Psoas muscle (tissue), 8 donors: ENCODE measurements at places on chromosomes 4 and X. TPM values are rescaled to one million over a fixed set of nuclear protein-coding genes. Genes with fewer than 3 reads are reported as not detected.

MAGEC3 gene
- total RNA-seq, result not detected

HTN1 gene
- total RNA-seq, result not detected

JADE3 gene
- total RNA-seq, result 2.0 TPM

DNA sequence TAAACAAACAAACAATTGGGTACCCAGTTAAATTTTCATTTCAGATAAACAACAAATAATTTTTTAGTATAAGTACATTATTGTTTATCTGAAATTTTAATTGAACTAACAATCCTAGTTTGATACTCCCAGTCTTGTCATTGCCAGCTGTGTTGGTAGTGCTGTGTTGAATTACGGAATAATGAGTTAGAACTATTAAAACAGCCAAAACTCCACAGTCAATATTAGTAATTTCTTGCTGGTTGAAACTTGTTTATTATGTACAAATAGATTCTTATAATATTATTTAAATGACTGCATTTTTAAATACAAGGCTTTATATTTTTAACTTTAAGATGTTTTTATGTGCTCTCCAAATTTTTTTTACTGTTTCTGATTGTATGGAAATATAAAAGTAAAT is 2.9 kb downstream of the CXCL8 start:
- no peak for DNase-seq

- no peak for DNase-seq
Measured at GRCh38 chrX:147981038-147981752, at the start of gene FMR1NB. Gene FMR1NB (plus strand): TSS chrX:147981337. CDS start chrX:147981403, 66 bp downstream.

DNA sequence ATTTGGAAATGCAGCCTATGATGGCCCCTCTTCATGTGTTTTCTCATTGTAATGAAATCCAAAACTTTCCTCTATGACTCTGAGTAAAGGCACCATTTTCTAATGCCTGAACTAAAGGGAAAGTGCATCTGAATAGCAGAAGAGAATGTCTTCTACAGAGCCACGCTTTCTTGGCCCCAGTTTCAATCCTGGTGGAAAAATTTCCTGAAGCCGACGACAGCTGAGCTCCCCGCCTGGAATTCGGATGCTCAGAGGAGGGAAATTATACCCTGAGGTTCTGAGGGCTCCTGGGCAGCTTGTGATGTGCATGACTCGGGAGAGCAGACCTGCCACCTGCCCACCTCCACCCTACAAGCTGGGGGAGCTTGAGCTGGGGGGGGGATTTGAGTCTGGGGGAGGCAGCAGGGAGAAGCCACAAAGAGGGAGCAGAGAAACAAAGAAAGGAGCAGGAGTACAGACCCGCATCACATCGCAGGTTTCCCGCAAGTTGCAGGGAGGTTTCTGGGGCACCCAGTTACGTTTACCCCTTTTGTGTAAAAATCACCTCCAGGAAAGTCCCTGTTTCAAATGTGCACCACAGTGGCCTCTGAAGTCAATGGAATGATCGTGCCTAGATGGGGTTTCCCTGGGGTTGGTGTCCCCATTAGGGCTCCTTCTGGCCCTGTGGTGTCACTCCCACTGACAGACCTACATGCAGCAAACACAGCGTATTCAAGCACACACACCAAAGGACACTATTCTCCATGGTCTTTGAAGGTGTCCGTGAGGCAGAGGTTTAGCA is 145.6 kb upstream of the RBPJ start:
- DNase-seq, result no peak

DNA sequence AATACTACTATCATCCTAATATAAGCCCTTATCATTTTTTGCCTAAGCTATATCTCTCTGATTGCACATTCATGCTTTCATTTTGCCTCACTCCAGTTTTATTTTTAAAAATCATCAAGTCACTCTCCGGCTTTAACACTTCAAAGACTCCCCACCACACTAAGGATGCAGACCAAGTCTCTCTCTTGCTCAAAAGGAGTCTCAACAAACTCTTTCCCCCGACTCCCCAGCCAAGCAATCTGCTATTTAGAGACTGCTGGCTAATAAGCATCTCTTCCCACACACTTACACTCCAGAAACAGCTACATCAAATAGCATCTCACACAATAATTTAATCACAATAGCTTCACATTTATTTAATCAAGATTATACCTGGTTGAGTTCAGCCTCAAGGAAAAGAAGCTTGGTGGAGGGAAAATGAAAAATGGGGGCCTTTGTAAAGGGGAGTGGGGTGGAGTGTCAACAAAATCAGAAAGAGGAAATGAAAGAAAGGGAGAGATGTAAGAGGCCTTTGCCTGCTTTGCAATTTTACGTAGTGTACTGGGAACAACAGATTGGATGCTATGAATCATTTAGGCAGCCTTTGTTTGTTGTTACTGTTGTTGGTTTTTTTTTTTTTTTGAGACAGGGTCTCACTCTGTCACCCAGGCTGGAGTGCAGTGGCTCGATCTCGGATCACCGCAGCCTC is 104.1 kb upstream of the MCF2 start:
- no peak for DNase-seq

GRCh38 chr4:11098461-11098860 is 330.2 kb downstream of the HS3ST1 start:
- no peak for DNase-seq

GRCh38 chrX:55120761-55121358 is 32.0 kb downstream of the PAGE2 start:
- no peak for DNase-seq

- no peak for DNase-seq
Measured at GRCh38 chr4:89949782-89950387, 55.2 kb downstream of the MMRN1 start.

DNA sequence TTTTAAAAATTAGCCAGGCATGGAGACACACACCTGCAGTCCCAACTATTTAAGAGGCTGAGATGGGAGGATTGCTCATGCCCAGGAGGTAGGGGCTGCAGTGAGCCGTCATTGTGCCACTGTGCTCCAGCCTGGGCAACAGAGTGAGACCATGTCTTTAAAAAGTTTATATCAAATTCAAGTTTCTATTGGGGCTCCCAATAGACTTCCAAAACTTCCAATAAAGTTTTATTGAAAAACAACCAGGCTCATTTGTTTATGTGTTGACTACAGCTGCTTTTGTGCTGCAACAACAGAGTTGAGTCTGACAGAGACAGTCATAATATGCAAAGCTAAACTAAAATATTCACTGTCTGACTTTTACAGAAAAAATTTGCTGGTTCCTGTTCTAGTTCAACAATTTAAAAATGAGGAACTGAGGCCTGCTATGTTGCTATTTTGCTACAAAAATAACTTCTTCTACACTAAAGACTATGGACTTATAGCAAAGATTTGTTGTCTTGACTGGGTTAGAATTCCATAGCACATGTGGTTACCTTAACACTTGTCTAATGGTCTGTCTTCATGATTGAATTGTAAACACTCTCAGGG is 63.3 kb upstream of the RELL1 start:
- DNase-seq, result no peak

DNA sequence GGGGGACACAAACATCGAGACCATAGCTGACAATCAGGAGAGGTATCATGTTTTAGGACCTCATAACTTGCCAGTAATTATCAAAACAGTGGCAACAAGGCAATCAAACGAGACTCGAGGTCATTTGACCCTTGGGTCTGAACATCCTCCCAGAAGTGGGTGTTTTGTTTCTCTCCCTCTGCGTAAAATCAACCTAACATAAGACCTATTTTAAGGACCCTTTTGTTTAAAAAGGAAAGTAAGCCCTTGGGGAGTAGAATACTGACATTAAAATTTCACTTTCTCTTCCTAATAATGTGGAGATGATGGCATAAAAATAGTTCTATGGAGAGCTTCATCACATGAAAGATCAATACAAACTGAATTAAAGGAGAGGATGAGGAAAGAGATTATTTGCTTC is 106.2 kb upstream of the PUDP start:
- no peak for DNase-seq

DNA sequence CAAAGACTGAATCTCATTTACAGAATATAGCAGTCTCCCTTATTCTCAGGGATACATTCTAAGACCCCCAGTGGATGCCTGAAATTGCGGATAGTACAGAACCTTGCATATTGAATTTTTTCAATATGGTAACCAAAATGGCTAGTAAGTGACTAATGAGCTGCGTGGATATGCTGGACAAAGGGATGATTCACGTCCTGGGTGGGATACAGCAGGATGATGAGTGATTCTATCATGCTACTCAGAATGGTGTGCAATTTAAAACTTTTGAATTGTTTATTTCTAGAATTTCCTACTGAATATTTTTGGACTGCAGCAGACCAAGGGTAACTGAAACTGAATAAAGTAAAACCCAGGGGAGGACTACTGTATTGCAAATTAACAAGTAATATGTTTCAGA is 66.7 kb downstream of the STAG2 start:
- no peak for DNase-seq

DNA sequence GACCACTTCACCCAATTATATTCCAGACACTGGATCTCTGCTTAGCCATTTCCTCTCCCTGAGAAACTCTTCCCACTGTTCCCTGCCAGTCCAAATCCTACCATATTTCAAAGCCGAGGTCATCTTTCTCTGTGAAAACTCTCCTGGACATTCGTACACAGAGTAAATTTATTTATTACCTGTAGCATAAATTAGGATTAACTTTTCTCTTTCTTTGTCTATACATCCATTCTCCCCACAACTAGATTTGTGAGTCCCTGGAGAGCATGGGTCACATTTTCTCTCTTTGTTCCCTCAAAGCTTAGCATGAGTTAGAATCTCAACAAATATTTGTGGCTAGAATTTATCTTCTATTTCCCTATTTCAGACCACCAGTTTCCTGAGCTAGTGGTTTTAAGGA is 27.8 kb upstream of the SMIM10 start:
- no peak for DNase-seq
